Endothelial cell of coronary artery (primary cell): ENCODE measurements at places on chromosomes 3 and 15. TPM values are rescaled to one million over a fixed set of nuclear protein-coding genes. Genes with fewer than 3 reads are reported as not detected.

The CAV3 gene
- not detected in 2 replicates for total RNA-seq

The CCDC66 gene
- total RNA-seq, result 15.8 and 20.1 TPM in 2 replicates

The C3orf49 gene
- total RNA-seq, result not detected in 2 replicates

The LRRC31 gene
- not detected in 2 replicates for total RNA-seq

The CHRNA3 gene
- not detected in 2 replicates for total RNA-seq

The SAMMSON gene
- not detected in 2 replicates for total RNA-seq

The SLC22A13 gene
- 0.09 and 0.38 TPM in 2 replicates for total RNA-seq

The RASGRP1 gene
- under 0.01 and 0.85 TPM in 2 replicates for total RNA-seq

The GOLGA8N gene
- 0.63 and 3.2 TPM in 2 replicates for total RNA-seq

The GADL1 gene
- total RNA-seq, result 0.45 TPM in 1 of 2 replicates, not detected in the other

The P2RY1 gene
- total RNA-seq, result 0.38 and 1.5 TPM in 2 replicates

The CADPS gene
- total RNA-seq, result not detected in 2 replicates
